AG20443 (cell line): ENCODE measurements at places on chromosomes 7 and 10.
A peak's percentile ranks its signal among the peaks of the same experiment; 100 is the strongest.

DNA sequence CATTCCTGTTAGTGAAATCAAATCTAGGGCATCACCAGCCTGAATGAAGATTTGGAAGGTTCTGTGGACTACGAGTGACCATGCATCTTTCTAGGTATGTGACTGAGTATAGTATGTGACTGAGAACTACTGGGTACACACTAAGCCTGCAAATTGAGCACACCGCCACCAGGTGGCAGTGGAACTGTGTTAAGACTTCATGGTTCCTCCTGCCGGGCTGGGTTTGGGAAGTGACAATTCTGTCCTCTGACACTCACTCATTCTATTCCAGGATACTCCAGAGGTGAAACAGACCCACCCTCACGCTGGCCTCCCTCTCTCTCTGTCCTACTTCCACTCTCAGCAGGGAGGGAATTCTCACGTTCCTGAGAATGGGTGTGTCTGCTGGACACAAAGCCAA is 84.0 kb upstream of the TMEM248 start:
- DNase-seq, result no peak

DNA sequence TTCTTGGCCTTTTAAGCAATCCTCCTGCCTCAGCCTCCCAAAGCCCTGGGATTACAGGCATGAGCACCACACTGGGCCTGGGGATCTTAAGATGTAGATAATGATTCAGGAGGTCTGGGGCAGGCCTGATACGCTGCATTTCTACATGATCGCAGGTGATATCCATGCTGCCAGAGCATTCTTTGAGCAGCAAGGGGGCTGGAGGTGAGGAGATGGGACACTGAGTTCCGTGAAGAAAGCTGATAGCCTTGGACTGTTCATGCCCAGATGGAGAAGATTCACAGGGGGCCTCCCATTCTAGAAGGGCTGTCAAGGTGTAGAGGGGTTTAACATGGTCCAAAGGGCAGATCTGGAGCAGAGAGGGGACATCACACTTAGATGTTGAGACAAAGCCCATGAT is 480.3 kb downstream of the RPS24 start:
- no peak for DNase-seq

- DNase-seq, result no peak
These were observed 15.3 kb upstream of the THSD7A start for GRCh38 chr7:11847336-11847735.

- DNase-seq, result no peak
These were observed 207.7 kb downstream of the MALRD1 start for GRCh38 chr10:19256331-19256730.

DNA sequence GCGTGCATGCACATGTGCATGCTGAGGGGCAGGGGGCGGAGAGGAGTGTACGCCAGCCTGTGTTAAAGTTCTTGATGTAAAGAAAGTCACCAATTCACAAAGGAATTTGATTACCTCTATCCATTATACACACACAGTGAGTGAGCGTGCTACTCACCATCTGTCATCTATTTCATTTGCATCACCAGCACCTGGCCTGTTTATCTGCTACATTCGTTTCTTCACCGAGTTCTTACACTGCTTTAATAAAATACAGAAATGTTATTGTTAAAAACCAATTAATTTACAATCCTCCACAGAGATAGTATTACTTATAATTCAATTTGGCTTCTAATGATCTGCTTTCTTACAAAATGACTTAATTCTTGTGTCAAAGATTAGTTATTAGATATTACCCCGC is 32.6 kb downstream of the NEUROD6 start:
- DNase-seq, result no peak

- DNase-seq, result no peak
These were observed 109.4 kb upstream of the PDCD4 start for GRCh38 chr10:110762109-110762848.

GRCh38 chr10:117460846-117461765 is 81.4 kb upstream of the EMX2 start:
- peak; percentile 87 for DNase-seq
